ENCODE measurements at places on chromosomes 5 and 9. TPM values are rescaled to one million over a fixed set of nuclear protein-coding genes. Genes with fewer than 3 reads are reported as not detected.

GRCh38 chr9:136105398-136106135, 10.5 kb upstream of the NACC2 start:
- peaks cover 7% of the 10 kb centered on the region for H3K4me1 ChIP-seq
- peak; percentile 30 for DNase-seq
- H3K27me3 ChIP-seq = peaks cover 23% of the 10 kb centered on the region

GRCh38 chr5:76718381-76718832, 2.5 kb downstream of the F2R start:
- DNase-seq = no peak
- H3K27me3 ChIP-seq = no peaks in the 10 kb centered on the region
- no peaks in the 10 kb centered on the region for H3K4me1 ChIP-seq
- no peak overlapping the region for H3K4me3 ChIP-seq
- no peak overlapping the region for H3K27ac ChIP-seq

DNA sequence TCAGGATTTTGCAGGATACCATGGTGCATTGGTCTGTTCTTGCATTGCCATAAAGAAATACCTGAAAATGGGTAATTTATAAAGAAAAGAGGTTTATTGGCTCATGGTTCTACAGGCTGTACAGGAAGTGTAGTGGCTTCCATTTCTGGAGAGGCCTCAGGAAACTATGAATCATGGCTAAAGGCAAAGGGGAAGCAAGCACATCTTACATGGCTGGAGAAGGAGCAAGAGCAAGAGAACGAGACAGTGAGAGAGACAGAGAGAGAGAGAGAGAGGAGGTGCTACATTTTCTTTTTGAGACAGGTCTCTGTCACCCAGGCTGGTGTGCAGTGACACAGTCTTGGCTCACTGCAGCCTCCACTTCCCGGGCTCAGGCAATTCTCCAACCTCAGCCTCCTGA, 43.9 kb downstream of the P4HA2 start:
- H3K27me3 ChIP-seq = no peaks in the 10 kb centered on the region
- no peaks in the 10 kb centered on the region for H3K4me1 ChIP-seq
- H3K4me3 ChIP-seq = no peak overlapping the region
- no peak for DNase-seq

Gene INSL4
- not detected for total RNA-seq

DNA sequence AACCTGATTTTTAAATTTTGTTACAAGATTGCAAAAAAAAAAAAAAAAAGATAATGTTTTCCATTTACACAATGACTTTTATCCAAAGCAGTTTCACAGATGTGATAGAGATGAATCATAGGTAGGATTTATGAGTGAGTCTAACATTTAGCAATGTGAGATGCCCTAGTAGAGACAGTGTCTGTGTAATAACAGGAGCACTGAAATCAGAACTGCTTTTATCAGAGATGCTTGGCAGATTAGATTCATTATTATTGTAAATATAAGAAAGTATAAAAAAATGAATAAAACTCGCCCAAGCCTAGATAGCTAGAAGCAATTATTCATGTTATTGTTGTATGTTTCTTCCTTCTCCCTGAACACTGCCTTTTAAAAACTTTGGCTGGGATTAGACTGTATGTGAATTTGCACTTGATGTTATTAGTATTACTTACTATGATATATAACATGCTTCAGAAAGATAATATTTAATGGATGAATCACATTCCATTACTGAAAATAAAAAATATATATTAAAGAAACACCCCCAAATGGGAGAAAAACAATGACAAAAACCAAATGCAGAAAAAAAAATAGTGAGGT, 567.3 kb upstream of the KLF4 start:
- H3K27ac ChIP-seq = peak overlapping the region; percentile 96
- no peaks in the 10 kb centered on the region for H3K27me3 ChIP-seq
- DNase-seq = no peak
- H3K4me1 ChIP-seq = peaks cover 45% of the 10 kb centered on the region
- H3K4me3 ChIP-seq = peak overlapping the region; percentile 34

- no peaks in the 10 kb centered on the region for H3K4me1 ChIP-seq
- H3K27me3 ChIP-seq = no peaks in the 10 kb centered on the region
- H3K27ac ChIP-seq = no peak overlapping the region
- H3K4me3 ChIP-seq = no peak overlapping the region
Measured at GRCh38 chr9:86924206-86924605, 23.1 kb downstream of the GAS1 start.

DNA sequence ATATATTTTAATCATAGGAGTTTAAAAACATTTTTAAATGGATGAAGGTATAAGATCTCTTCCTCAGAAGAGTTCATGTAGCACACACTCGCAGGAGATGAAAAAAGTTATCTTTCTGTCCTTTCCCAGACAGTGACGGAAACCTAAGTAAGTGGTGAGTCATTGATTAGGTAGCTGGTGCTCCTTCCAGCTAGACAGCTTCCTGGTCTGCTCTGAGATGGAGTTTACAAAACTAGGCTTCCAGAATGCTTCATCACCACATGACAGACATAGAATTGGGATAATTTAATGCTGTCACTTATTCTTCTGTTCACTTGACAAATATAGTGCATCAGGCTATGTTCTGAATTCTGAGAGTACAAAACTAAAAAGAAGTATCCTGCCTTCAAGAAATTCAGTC, 2393.0 kb upstream of the C9orf72 start:
- H3K4me3 ChIP-seq = no peak overlapping the region
- DNase-seq = no peak
- no peaks in the 10 kb centered on the region for H3K36me3 ChIP-seq
- no peaks in the 10 kb centered on the region for H3K4me1 ChIP-seq
- H3K27ac ChIP-seq = no peak overlapping the region
- no peaks in the 10 kb centered on the region for H3K27me3 ChIP-seq
